ENCODE measurements at places on chromosomes 12 and 14.

GRCh38 chr14:72172597-72172996, 240.4 kb downstream of the RGS6 start:
- H3K27me3 ChIP-seq, result no peaks in the 10 kb centered on the region
- DNase-seq, result no peak
- H3K27ac ChIP-seq, result no peak overlapping the region
- H3K36me3 ChIP-seq, result no peaks in the 10 kb centered on the region
- H3K4me3 ChIP-seq, result no peak overlapping the region

DNA sequence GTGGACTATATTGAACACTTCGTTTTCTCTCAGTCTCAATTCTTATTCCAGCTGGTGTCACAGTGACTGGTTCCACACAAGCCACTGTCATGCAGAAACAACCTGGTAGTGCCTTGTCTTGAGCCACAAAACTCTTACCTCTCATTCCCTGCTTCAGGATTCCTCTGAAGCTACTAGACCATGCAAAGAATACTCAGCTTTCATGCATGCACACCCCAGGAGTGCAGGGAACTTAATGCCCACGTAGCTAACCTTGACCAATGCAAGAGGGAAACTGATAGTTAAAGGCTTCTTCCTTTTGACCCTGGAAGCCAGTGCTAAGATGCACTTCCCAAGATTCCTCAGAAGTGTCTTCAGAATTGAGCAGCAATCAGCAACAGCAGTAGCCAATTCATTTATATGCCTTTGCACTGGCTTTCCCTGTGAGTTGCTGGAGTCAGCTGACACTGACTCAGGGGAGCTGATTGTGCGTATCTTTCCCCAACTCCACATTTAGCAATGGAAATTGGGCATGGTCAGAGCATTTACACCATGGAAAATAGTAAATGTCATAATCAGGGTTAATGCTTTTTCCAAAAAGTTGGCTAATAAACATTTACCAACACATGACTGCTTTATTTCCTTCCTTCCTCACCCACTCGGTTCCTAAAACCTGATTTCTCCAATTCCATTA, 113.6 kb upstream of the SLC35F4 start:
- H3K4me1 ChIP-seq, result no peaks in the 10 kb centered on the region
- no peaks in the 10 kb centered on the region for H3K36me3 ChIP-seq
- no peak for DNase-seq
- H3K4me3 ChIP-seq, result no peak overlapping the region
- H3K27me3 ChIP-seq, result no peaks in the 10 kb centered on the region
- no peak overlapping the region for H3K27ac ChIP-seq

DNA sequence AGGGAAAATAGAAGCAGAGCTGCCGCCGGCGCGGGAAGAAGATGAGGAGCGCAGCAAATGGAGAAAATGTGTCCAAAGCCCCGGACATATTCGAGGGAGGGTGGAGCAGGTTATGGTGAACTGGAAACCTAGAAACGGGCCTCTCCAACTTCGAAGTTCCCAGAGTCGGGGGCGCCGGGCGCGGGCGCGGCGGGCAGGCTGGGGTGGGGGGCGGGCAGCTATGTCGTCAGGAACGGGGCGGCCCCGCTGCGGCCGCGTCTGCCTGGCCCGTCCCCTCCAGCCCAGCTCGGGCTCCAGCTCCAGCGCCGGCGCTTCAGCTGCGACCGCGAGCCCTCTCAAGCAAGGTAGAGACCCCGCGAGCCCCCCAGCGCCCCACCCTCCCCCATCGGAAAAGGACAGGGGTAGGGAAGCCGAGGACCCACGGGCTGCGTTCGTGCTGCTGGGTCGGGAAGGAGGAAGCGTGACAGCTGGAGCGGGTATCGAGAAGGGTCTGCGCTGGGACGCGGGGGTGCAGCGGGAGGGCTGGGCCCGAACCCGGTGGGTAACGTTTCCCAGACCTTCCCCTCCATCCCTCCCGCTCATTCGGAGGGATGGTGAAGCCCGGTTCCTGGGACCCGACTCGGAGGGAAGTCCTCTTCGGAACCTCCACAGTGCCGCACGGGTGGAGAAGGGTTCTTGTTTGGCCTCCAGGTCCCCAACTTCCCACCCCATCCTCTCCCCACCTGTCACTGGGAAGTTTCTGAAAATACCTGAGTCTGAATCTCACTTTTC, 1.0 kb downstream of the DGKA start:
- DNase-seq, result no peak
- H3K27ac ChIP-seq, result peak overlapping the region; percentile 69
- H3K36me3 ChIP-seq, result no peaks in the 10 kb centered on the region
- H3K4me3 ChIP-seq, result peak overlapping the region; percentile 69

DNA sequence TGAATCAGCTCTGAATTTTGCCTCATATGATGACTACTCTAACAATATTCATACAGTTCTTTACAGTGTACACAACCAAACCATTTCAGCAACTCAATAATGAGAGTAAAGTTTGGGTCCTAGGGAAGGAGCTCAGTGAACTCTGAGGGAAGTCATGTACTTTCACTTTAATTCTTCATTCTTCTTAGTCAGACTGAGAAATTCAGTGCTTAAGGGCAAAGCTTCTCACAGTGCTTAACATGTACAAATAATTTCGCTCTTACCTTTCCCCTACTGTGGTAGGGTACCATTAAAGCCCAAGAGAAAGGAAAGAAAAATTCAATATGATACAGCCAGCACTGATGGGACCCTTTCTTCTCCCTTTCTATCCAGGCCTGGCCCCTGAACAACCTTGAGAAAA, 435.0 kb downstream of the NELL2 start:
- H3K36me3 ChIP-seq, result no peaks in the 10 kb centered on the region
- H3K27ac ChIP-seq, result no peak overlapping the region
- DNase-seq, result no peak
- no peaks in the 10 kb centered on the region for H3K27me3 ChIP-seq

DNA sequence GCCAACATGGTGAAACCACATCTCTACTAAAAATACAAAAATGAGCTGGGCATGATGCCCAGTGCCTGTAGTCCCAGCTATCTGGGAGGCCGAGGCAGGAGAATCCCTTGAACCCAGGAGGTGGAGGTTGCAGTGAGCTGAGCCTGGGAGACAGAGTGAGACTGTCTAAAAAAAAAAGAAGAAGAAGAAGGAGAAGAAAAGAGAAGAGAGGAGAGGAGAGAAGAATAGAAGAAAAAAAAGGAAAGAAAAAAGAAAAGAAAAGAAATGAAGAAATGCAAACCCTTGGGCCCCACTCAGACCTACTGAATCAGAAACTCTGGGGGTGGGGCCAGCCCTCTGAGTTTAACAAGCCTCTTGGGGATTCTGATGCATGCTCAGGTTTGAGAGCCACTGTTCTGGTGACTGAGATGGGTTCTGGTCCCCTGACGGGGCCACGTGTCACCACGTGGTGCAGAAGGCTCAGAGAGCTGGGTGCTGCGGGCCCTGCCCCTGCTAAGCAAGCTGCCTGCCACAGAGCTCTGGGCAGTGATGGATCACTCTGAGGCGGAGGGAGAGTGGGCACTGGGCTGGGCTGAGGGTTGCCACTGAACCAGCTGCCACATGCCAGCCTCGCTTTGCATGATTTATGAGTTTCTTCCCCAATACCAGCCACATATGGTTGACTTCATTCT, 37.5 kb downstream of the ERH start:
- H3K4me3 ChIP-seq, result no peak overlapping the region
- H3K27me3 ChIP-seq, result no peaks in the 10 kb centered on the region
- no peaks in the 10 kb centered on the region for H3K4me1 ChIP-seq
- H3K27ac ChIP-seq, result no peak overlapping the region

DNA sequence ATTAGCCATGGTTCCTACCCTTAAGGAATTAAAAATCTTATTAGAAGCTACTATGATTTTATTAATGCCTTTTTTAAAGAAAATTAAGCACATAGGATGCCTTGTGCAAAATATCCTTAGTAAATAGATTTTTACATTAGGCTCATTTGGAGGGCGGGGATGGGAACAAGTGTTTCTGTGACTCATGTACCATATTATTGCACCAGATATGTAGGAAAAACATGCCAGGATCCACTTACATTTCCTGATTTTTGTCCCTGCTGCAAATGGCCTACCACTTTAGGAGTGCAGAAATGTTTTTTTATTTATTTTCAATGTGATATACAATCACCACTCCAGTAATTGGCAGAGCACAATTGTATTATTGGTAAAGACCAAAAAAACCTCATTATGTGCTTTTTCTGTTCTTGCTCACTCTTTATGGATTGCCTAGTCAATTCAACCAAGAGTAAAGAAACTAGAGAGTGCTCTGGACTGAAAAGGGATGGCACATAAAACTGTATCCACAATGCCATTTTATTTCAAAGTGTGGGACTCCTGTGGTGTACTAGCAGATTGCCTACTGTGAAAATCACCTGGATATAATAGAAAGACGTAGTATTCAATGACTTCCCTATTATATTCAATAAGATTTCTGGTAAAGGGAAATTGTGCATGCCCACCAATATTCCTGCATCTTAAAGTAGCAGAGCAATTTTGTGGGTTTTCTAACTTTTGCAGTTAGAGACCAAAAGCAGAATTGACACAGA, 86.9 kb downstream of the ANO6 start:
- H3K27me3 ChIP-seq, result no peaks in the 10 kb centered on the region
- no peaks in the 10 kb centered on the region for H3K36me3 ChIP-seq
- H3K4me3 ChIP-seq, result no peak overlapping the region
- peaks cover 17% of the 10 kb centered on the region for H3K4me1 ChIP-seq

DNA sequence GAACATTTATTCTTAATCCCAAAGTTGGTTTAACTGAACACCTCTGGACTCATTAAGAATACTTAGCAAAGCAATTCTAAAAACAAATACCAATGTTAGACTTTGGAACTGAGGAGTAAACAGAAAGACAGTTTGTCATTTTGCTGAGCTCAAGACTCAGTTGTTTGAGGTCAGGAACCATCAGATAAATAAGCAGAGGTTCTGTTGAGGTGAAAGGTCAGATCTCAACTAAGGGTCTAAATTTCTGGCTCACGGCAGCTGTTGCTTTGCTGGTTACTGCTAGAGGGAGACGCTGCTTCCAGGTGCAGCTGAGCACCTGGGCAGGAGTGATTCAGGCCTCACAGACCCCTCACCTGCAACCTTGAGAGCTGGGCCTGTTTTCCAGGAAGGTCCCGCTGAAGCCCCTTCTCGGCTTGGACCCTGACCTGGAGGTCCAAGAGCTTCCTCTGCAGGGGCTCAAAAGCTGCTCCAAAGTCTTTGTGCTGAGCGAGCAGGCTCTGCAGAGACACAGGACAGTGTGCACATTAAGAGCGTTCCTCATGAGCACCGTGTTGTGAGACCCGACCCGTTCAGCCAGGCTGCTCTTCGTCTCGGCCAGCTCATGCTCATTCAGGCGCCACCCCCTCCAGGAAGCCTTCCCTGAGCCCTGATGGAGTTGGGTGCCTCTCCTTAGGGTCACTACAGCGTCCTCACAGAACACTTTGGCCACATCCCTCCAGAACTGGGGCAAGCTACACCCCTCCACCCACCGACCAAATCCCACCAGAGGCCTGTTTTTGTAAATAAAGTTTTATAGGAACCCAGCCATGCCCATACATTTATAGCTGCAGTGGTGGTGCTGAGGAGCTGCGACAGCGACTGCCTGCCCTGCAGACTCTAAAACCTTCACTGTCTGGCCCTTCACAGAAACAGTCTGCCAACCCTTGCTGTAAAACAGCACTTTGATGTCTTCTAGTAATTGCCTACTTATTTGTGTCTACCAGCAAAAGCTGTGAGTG, 72.0 kb downstream of the SYNE3 start:
- no peak overlapping the region for H3K27ac ChIP-seq
- no peak overlapping the region for H3K4me3 ChIP-seq
- no peak for DNase-seq
- no peaks in the 10 kb centered on the region for H3K27me3 ChIP-seq
- H3K4me1 ChIP-seq, result no peaks in the 10 kb centered on the region

DNA sequence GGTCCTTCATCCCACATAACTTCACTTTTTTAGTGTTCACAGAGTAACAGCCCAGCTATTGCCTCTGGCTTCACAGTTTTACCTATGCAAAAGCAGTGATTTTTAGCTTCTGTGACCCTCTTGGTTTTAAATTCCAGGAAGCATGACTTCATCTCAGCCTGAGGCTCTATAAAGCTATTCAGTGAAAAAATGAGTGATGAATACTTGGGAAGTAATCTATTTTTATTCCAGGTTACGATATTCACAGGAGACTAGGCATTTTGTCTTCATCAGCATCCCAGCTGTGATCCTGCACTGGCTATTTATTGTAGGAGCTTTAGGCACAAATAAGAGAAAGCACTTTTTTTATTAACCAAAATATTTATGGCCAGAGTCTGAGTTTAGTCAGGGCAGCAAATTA, 164.8 kb downstream of the SNAPC1 start:
- DNase-seq, result no peak
- no peaks in the 10 kb centered on the region for H3K27me3 ChIP-seq
- H3K4me1 ChIP-seq, result no peaks in the 10 kb centered on the region
- H3K36me3 ChIP-seq, result no peaks in the 10 kb centered on the region
- no peak overlapping the region for H3K27ac ChIP-seq

DNA sequence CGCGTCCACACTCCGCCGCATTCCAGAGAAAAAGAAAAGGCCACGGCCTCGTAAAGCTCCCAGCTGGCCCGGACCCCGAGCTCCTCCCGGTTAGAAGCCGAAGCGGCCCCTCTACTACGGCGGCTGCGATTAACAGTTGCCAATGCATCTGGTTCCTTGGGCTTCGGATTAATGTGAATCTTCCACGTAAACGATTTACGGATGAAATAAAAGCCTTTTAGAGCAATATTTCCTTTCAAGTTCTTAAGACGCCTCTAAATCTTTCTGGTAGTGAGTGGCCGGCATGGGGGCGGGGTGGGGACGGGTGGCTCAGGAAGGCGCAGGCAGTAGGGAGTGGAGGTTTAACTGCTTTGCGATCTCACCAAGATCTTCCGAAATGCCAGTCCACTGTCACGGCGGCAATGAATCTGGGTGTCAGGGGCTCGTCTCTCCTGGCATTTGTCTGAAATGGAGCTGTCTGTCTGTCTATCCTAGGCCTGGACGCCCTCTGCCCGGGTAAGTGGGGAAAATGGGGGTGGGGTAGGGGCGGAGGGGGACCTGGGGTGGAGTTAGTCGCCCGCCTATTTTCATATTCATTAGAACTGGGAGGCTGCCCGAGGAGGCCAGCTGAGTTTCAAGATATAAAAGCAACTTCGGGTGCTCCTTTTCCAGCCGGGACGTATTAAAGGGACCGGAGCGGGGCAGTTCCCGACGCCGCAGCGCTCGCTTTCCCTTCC, 413 bp upstream of the ALX1 start:
- H3K4me3 ChIP-seq, result peak overlapping the region; percentile 54
- H3K4me1 ChIP-seq, result no peaks in the 10 kb centered on the region
- no peak for DNase-seq
- no peaks in the 10 kb centered on the region for H3K36me3 ChIP-seq
- H3K27ac ChIP-seq, result no peak overlapping the region
- H3K27me3 ChIP-seq, result no peaks in the 10 kb centered on the region

- no peaks in the 10 kb centered on the region for H3K27me3 ChIP-seq
- no peak overlapping the region for H3K4me3 ChIP-seq
- H3K36me3 ChIP-seq, result no peaks in the 10 kb centered on the region
- H3K4me1 ChIP-seq, result no peaks in the 10 kb centered on the region
- DNase-seq, result no peak
- no peak overlapping the region for H3K27ac ChIP-seq
Observed at GRCh38 chr14:32366986-32367385, 37.9 kb downstream of the AKAP6 start.
